ENCODE measurements at places on chromosomes 1 and 21.

GRCh38 chr1:63924600-63924999, 150.8 kb downstream of the ROR1 start:
- DNase-seq: no peak

- DNase-seq: no peak
Measured at GRCh38 chr1:31180338-31180737, 59.3 kb downstream of the NKAIN1 start.

- DNase-seq: no peak
Measured at GRCh38 chr1:169527001-169527400, 41.3 kb upstream of the SLC19A2 start.

GRCh38 chr1:202834771-202835547, 24.2 kb downstream of the PCAT6 start:
- DNase-seq: no peak

DNA sequence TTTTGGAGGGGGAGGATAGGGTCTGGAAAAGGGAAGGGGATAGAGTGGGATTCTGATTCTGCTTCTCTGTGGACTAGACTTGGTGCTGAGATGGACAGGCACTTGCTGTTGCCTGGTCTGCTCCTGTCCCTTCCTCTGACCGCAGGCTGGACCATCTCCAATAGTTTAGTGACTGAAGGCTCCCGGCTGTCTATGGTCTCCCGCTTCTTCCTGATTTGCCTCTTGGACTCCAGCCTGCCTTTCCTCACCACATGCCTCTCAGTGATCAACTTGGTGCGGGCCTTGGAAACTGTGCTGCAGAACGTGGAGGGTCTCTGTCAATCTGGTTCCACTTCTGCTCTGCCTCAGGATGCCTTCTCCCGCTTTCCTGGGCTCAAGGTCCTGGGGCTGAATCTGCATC, 6.3 kb upstream of the ZSCAN20 start:
- no peak for DNase-seq

All from CD4-positive, alpha-beta T cell treated with Interleukin-12 subunit alpha and Interleukin-12 subunit beta, for 1 hour (primary cell).